ENCODE measurements at places on chromosomes 11 and 22. TPM values are rescaled to one million over a fixed set of nuclear protein-coding genes. Genes with fewer than 3 reads are reported as not detected.

The RIN1 gene
- total RNA-seq: 4.6 TPM

The ILK gene
- 183 TPM for total RNA-seq

DNA sequence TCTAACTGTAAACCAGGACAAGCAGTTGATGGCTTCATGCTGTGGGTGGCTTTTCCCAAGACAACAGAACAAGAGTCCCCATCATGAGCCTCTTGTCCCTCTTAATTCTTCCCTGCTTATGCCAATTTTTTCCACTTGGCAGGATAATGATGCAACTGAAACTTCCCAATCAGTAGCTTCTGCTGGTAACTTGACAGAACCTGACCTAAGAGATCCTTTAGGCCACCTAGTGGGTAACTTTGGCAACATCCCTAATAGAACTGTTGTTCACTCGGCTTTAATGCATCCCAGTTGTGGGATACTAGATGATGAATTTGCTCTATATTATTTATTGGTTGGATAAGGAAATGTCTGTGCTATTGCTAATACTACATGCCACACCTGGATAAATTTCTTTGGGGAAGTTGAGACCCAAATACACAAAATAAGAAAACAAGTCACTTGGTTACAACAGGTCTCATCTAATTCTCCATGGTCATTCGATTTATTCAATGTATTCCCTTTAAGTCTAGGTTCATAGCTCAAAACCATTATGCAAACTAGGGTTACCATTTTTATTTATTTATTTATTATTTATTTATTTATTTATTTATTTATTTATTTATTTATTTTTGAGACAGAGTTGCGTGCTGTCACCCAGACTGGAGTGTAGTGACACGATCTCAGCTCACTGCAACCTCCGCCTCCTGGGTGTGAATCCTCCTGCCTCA is 41.4 kb upstream of the NFAM1 start:
- DNase-seq: no peak

GRCh38 chr11:114683007-114683406 is 4.7 kb downstream of the NXPE2 start:
- DNase-seq: no peak

DNA sequence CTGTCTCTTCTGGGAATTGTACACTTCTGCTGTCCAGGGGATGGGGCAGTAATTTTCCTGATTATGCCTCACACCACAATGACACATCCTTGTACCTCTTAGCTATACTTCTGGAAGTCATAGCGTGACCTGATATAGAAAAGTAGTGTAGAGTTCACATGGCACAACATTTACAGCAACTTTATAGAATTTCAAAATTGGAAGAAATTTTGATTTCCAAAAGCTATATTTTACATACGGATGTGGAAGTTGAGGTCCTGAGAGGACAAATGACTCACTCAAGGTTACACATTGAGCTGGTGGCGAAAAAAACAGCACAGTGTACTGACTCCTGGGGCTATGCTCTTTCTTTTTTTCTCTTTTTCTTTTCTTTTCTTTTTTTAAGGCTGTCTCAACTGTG is 6.3 kb upstream of the CYP2R1 start:
- DNase-seq: no peak

GRCh38 chr11:119205080-119205479 is 1.1 kb upstream of the CBL start:
- DNase-seq: no peak

- DNase-seq: peak; percentile 87
These were observed 43.0 kb upstream of the USP47 start for GRCh38 chr11:11798586-11799438.
